Neuronal stem cell (in vitro differentiated cells): ENCODE measurements at places on chromosomes 16 and 17.

- no peak for DNase-seq
These were observed 78.1 kb upstream of the ZFHX3 start for GRCh38 chr16:73125850-73126524.

GRCh38 chr17:55649957-55650597, 72.6 kb downstream of the TMEM100 start:
- no peak for DNase-seq

- no peak for DNase-seq
These were observed 537.7 kb downstream of the MAF start for GRCh38 chr16:79062821-79063220.

- no peak for DNase-seq
These were observed 5.2 kb upstream of the RGS9 start for GRCh38 chr17:65131946-65132345.

DNA sequence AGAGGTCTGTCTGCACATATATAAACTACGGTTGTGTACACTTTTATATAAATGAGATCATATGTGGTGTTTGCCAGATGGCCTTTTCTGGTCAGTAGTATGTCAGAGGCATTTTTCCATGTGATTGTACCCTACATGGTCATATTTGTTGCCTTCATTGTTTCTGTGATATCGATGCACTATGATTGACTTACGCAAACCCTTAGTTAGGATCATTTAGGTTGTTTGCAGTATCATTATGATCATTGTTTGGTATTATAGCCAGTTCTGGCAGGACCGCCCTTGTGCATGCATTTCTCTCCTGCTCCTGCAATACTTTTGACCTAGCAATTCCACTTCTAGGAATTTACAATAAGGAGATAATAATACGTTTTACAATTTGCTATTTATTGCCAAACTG, 169.1 kb downstream of the MSI2 start:
- no peak for DNase-seq

DNA sequence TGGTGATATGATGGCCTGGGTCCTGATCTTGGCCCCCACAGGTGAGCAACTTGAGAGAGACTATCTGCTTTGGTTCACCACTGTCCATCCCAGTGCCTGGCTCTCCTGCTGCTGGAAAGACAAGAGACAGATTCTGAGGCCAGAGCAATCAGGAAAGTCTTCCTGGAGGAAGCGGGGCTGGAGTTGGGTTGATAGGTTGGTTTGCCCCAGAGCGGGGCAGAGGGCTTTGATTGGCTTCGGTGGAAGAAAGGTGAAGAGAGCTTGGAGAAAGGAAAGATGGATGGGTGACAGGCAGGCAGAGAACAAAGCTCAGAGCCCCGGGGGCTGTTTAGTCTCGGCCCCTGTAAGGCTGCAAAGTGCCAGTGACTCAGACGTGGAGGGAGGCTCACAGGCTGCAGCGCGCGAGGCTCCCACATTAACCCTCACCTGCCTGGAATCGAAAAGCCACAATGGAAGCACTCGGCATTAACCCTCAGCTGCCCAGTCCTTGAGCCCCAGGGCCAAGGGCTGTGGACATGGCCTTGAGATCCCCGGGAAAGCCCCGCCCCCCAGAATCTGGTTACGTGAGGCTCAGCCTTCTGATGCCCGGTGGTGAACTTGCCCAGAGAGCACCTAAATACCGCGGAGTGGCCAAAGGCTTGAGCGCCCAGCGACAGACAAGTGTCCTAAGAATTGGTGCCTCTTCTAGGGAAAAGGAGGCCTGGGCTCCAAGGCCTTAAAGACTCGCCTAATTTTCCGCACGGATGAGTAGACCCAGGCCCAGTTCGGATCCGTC, 996 bp upstream of the CPNE2 start:
- no peak for DNase-seq

- no peak for DNase-seq
These were observed 249.2 kb upstream of the GSE1 start for GRCh38 chr16:85363881-85364280.

DNA sequence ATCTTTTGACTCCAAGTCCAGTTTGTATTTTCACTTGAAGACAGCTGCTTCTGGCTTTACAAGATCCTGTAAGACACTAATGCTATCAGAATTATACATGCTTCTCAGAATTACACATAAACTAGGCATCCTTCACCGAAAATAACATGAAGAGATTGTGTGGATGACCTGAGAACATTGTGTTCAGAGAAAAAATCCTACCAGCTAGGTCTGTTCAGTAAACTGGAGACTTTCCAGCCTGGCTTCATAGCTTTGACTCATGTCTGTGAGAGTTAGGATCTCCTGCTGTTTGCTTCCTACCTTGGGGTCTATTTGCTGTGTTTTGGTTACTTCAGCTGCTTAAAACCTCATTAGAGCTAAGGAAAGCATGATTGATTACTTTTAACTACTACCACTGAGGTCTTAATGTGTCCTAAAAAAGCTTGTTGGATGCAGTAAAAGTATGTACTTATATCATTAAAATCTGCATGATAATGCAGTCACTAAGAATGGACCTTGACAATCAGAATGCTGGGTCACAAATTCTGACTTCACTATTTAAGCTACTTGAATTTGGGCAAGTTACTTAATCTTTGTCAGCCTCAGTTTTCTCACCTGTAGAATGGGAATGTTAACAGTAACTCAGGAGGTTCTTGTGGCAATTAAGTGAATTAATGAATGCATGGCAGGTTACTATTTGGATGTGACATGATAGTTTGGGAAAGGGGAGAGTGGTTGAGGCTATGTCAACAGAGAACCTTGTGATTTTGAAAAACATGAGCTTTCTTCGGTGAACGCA, 8.0 kb upstream of the MYH13 start:
- DNase-seq: no peak

DNA sequence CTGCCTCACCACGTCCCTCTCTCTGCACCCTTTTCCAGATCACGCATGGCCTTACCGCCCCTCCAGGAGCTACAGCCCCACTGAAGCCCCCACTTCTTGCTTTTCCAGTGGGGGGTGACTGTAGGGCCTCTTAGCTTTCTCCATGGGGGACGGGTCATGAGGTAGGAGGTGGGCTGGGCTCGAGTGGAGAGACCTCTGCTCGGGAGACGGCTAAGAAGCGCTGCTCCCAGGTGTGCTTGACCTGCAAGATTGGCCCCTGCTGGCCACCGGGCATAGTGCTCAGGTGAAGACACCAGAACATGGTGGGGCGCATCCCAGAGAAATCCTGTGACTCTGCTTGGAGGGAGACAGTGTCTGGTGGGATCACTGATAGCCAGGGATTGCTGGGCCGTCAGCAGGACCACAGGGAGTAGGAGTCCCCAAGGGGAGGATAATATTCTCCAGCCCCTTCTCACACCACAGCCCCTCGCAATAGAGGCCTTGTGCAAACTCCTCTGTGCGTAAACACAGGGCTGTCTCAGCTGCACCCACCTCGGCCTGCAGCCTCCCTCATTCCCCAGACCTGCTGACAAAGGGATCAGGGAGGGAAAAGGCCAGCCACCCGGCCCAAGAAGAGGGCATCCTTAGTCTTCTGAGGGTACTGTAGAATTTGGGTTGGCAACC, 8.9 kb upstream of the GALK1 start:
- no peak for DNase-seq

- no peak for DNase-seq
These were observed 393.4 kb downstream of the HAPSTR1 start for GRCh38 chr16:9484881-9485280.

GRCh38 chr16:25256695-25257469, 763 bp downstream of the ZKSCAN2 start:
- no peak for DNase-seq

- no peak for DNase-seq
These were observed 13.9 kb upstream of the PSMC3IP start for GRCh38 chr17:42591411-42591810.

DNA sequence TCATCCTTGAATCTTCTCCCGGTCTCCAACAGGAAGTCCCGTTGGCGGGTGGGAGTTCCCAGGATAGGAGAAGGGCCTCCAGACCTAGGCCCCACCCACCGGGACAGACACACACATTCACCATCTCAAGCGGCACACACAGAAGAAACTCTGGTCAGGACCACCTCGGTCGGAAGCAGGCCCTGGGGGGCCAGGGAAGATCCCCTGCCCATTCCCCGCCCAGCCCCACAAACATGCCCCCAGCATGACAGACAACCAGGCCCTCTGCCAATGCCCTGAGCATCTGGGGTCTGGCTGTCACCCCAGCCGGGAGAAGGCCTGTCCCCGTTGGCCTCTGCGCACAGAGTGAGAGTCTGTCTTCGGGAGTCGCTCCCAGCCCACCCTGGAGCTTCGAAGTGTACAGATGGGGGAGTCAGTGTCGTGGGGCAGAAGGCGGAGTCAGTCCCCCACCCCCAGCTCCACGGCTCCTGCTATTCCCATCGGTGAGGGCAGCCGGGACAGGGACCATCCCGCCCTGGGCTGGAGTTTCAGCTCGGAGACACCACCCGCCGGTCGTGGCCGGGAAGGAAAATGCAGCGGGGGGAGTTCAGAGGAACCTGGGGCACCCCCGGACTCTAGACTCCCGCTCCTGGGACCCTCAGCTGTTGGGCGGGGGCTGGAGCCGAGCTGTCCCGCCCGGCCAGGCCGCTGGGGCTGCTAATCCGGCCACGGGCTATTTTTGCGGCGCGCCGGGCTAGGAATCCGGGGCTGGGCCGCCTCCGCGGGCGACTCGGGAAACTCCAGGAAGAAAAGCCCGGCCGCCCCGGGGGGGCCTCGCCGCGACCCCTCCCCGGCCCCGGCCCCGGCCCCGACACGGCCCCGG, 660 bp downstream of the RHBDF1 start:
- DNase-seq: peak; percentile 29

DNA sequence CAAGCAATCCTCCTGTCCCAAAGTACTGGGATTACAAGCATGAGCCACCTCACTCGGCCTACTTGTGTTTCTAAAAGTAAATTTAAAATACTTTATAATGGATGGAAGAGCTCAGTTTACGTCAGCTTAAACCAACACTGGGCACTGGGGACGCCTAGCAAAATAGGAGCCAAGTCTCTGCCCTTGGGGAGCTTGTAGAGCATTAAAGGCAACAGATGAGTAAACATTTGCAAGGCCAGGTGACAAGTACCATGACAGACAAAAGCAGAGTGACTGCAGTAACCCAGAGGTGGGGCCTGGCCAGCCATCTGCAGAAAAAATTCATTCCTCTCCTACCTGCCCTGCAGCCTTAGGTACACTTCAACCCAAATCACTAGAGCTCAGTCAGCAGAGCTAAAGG, 12.1 kb upstream of the NLK start:
- DNase-seq: no peak

DNA sequence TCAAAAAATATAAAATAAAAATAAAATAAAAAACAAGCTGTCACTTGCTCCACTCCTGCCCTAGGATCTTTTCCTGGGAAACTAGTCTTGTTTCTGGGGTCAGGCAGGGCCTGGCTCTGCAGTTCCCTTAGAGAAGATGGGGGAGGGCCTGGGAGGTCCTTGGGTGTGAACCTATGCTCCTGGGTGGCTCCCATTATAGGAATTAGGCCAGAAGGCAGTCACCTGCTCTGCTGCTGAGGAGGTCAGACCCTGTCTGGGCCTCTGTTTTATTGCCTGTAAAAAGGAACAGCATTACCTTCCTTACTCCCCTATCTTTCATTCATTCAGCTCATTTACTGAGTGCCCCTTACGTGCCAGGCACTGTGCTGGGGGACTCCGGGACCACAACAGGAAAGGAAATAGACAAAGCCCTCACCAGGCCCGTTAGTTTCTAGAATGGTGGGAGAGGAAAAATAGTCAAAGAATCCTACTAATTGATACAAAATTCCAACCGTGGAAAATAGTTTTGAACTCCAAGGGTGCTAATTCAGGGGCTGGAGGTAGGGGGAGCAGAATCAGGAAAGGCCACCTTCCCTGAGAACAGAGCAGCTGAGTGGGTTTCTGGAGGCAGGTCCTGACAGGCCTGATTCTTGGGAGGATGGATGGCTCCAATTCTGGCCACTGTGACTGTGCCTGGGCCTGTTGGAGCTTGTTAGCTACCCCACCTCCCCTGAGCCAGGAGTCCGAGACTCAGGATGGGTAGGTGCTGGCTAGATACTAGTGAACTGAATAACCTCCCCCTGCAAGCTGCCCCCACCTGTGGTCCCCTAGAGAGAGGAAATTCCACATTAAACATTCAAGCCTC, 1.3 kb upstream of the SLC46A1 start:
- no peak for DNase-seq

- DNase-seq: no peak
These were observed 41.7 kb downstream of the DNAH17 start for GRCh38 chr17:78535273-78536197.

DNA sequence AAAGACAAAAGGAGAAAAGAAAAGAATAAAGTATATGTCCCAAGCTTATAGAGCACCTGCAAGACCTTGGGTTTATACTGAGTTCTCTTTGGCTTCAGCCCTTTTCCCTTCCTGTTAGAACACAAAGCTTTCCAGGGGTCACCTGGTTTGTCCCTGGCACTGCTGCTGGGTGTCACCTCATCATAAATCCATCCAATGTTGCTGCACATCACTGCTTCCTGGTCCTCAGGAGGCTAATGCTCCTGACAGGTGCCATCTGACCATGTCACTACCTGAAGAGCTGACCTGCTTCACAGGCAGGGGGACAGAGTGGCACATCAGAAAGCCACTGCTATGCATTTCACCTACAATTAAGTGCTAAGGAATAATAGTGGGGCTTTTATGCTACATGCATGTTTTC, 164.6 kb upstream of the ELAC2 start:
- DNase-seq: no peak

GRCh38 chr16:7644811-7645210, 312.2 kb downstream of the RBFOX1 start:
- DNase-seq: no peak

DNA sequence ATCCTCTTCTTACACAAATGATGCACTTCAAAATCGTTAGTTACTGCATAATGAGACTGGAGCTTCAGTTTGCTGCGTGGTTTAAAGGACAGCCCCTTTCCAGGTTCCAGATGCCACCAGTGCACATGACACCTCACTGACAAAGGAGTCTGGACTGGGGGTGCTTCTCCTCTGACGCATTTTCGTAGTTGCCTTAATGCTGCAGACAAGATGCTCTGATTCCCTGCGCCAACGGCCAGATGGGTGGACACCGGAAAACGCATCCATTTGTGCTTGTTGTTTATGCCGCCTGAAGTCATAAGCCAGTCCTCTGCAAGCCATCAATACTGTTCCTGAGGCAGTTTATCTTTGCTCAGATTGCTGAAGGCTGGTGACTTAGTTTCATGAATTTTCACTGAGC, 16.0 kb downstream of the FBXO31 start:
- DNase-seq: no peak

DNA sequence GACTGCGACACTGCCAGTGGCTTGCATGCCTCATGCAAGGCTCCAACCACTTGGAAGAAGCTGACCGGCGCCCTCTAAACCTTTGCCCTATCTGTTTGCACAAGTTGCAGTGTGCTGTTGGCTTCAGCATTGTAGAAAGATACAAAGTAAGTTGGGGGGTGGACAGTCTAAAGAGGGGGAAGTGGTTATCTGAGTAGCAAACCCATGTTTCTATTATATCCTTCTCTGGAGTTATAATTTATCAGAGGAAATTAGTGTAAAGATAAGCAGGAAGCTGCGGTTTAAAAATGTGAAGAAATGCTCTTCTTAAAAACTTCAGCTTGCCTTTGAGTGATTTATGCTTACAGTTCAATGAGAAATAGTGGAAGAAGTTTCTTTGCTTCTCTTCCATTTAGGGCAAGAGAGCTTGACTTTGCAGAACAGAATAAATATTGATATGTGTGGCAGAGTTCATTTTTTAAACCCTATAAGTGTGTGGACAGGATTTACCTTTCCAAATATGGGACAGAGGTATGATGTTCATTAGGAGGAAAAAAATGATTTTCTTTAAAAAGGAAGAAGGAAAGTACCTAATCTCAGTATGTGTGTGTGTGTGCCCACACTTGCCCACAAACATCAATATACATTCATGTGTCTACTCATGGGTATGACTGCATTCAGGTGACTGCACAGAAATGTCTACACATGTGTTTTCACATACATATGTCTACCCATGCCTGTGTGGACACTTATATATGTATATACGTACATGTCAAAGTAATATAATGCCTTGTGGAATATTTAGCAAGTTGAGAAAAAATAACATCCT, 8.1 kb downstream of the AMZ2 start:
- no peak for DNase-seq
